ENCODE measurements at places on chromosomes 4 and X.

DNA sequence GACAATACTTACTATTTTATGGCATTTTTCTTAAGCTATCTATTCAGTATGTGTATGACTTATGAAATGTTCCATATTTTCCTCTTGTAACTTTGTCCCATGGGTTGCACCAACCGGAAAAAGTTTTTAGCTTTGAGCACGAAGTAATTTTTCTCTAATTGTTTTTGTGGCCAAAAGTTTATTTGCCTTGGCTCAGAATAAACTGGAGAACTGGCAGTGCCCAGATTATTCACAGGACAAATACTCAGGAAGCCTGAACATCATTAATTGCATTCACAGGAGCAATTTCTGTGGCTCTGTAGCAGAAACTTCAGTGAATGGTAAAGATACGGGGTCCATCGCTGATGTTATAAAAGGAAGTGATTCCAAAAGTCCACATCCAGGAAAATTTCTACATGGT is 184.5 kb downstream of the ARHGAP10 start:
- no peak for DNase-seq

GRCh38 chr4:145420595-145421214 is 60.9 kb upstream of the SMAD1 start:
- no peak for DNase-seq

- DNase-seq, result no peak
Observed at GRCh38 chrX:16082470-16083085, 40.8 kb upstream of the GRPR start.

GRCh38 chr4:1096841-1097240 is 16.5 kb downstream of the RNF212 start:
- no peak for DNase-seq

DNA sequence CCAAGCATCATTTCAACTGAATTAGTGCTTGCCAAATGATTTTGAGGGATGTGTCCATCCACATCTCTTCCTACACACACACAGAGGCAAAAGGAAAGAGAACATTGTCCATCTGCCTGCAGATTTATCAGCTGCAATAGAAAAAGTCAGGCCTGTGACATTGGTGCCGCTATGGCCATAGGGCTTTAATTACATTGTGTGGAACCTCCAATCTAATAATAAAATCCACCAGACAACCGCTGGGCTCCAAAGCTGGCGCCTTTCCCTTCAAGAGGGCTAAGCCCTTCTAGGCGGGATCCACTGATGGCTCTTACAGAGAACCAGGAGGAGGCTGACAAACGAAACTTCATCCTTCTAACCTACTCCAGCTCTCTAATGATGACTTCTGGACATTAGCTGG is 60.6 kb downstream of the PHOX2B start:
- DNase-seq, result no peak

DNA sequence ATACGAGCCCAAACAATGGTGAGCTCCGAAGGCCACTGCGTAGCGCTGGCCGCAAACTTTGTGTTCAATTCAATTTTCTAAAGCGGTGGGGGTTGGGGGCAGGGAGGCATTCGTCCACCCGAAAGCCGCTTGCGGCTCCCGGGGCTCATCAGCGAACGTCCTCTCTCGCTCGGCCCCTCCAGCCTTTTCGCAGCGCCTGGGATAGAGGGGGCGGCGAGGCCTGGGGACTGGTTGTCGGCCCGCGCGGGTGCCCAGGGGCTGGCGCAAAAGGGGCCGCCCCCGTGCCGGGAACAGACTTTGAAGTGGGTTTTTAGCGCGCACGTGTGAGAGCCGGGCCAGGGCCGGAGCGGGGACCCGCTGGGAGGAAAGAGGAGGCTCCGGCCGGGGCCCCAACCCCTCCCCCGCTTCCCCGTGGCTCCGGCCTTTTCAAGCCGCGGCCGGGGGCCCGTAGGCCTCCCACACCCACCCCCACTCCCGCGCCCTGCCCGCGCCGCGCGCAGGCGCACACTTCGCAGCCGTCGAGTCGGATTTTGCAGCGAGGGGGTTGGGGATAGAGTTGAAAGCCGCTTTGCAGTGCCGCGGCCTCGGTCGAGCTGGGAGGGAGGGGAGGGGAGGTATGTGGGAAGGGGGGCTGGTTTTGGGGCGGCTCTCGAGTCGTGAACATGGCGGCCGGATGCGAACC is 8.3 kb downstream of the ZIC3 start:
- DNase-seq, result no peak

- DNase-seq, result no peak
Observed at GRCh38 chr4:1137850-1138249, 24.5 kb upstream of the RNF212 start.

- DNase-seq, result no peak
Observed at GRCh38 chr4:129254126-129254525, 158.2 kb downstream of the C4orf33 start.

- no peak for DNase-seq
Observed at GRCh38 chr4:7787681-7788141, 151.9 kb downstream of the AFAP1 start.
